Posterior cingulate gyrus (tissue), 11 donors: ENCODE measurements at places on chromosomes 6 and 20.

GRCh38 chr6:13494137-13494536 is 6.7 kb upstream of the GFOD1 start:
- DNase-seq: no peak

DNA sequence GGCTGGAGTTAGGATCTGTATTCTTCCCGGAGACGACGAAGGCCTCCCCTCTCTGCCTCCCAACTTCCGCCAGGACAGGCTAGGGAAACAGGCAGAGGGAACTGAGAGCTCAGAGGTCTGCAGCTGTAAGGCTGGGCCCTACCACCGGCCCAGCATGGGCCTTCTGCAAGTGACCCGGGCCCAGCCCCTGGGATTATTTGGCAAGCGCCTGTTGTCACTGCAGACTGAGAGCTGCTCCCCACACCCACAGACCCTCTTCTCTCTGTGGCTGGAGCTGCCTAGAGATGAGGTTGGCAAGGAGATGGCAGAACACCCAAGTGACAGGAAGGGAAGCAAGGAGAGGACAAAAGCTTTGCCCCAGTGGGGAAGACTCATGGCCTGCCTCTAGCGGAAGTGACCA is 212.6 kb downstream of the ZDHHC14 start:
- no peak for DNase-seq

- DNase-seq: no peak
Measured at GRCh38 chr6:162770136-162770535, 42.4 kb downstream of the PACRG start.

GRCh38 chr6:67068781-67069180 is 1361.8 kb upstream of the EYS start:
- DNase-seq: no peak

DNA sequence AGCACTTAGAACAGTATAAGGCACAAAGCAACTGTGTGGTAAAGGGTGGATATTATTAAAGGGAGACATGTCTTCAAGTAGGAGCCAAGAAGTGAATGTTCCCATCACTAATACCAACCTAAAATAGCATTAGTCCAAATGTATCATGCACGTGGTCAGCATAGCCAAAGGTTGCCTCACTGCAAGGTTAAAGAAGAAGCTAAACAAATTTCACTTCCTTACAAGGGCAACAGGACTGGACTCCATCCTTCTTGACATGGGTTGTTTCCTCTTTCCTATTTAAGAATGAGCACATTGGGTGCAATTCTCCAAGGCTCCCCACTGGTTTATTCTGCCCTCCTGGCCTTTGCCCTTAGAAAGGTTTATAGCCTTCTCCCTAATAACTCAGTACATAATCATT is 186.7 kb downstream of the PHACTR1 start:
- DNase-seq: no peak

DNA sequence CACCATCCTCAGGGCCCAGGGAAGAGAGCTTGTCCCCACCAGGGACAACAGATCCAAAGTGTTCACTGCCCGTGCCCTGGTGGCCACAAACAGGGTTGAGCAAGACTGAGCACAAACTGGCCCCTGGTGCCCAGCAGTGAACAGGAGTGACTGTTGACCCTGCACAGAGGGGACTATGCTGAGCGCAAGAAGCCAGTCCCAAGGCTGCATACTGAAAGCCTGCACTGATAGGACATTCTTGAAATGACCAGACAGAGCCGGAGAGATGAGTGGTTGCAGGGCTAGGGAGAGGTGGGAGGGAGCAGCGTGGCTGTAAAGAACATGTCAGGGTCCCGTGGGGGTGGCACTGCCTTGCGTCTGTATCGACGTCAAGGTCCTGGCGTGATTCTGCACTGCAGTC is 2.9 kb upstream of the FNDC11 start:
- DNase-seq: no peak

DNA sequence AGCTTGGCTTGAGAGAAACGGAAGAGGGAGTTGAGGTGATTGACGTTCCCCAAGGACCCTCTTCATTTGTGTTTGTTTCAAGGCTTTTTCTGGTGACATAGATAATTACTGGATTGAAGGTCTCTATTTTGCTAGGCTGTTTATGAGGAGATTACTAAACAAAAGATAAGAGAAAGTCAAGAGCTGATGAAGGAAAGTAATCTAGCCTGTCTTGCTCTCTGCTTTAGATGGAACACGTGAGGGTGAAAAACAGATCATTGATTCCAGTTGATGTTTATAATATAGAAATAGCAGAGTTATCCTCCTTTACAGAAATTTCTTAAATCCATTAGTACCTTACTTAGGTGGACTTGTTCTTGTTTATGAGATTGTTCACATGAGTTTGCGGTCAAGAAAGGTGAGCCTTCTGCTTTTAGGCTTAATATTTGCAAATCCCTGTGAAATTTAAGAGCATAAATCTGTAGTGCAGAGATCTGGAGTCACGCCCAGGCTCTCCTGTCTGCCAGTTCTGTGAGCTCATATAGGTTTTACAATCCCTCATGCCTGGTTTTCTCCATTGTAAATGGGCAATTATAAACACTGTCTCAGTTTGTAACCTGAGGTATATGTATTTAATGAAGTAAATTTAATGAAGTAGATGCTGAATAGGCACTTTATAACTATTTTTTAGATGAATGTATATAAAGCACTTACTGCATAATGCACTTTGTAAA is 272.8 kb downstream of the NKAIN2 start:
- DNase-seq: peak; percentile 81
